A549 (cell line): ENCODE measurements at places on chromosomes 12 and 14.

GRCh38 chr12:65818454-65819382, 5.6 kb upstream of the HMGA2 start:
- DNase-seq = no peak

GRCh38 chr12:20436316-20436715, 68.0 kb downstream of the PDE3A start:
- DNase-seq = no peak

GRCh38 chr12:112370868-112371510, 11.2 kb downstream of the HECTD4 start:
- DNase-seq = no peak

DNA sequence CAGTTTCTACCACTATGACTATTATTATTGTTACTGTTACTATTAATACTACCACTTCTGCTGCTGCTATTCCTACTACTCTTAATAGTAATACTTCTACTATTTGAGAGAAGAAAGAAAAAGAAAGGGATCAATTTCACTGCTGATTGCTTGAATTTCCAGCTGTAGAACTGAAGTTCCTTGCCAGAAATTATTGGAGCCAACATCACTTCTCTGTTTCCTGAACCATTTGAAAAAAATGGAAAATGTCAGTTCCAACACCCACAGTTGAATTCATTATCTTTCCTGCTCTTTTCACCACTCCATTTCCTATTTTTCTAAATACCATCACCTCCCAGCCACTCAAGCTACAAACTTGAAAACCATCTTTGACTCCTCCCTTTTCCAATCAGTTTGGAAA, 54.1 kb upstream of the PIK3C2G start:
- no peak for DNase-seq

DNA sequence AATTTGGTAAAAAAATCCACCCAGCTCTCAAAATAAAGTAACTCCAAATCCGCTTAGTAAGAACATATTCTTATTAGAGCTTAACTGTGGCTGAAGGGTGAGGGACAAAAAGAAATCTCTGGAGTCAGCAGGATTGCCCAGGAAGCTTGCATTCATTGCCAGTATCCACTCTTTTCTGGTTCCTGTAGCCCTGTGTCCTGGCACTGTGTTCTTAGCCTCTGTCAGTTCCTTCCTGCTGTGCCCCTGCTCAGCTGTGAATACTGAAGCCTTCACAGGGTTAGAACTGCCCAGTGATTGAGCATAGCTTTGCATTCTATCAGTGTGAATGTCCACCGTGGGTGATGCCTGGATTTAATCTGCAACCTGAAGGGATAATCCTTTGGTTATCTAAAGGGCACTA, 266.9 kb upstream of the PELI2 start:
- DNase-seq = no peak

- DNase-seq = no peak
These were observed 16.0 kb downstream of the NKX2-1 start for GRCh38 chr14:36503771-36504741.
